ENCODE measurements at places on chromosomes 12 and 14.

- no peak for DNase-seq
These were observed 19.7 kb downstream of the SOAT2 start for GRCh38 chr12:53122961-53123468.

- no peak for DNase-seq
These were observed 20.4 kb downstream of the AKAP3 start for GRCh38 chr12:4628406-4628805.

DNA sequence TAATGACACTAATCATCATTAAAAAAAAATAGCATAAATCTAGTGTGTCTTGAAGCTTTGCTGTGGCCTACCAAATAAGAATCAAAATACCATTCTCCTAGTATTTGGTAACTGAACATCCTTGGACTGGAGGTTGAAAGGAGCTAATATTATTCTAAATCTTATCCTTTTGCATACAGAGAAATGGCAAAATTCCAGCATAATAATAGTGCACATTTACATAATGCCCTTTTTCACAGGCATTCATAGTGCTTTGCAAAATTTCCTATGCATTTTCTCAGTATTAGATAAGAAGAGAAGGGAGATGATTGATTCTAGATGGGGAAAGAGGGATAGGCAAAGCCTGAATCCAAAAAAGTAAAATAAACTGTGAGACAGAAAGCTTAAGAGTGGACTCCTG, 13.9 kb upstream of the CCDC196 start:
- no peak for DNase-seq

- DNase-seq, result no peak
These were observed 40.4 kb downstream of the KICS2 start for GRCh38 chr12:64181430-64182291.

DNA sequence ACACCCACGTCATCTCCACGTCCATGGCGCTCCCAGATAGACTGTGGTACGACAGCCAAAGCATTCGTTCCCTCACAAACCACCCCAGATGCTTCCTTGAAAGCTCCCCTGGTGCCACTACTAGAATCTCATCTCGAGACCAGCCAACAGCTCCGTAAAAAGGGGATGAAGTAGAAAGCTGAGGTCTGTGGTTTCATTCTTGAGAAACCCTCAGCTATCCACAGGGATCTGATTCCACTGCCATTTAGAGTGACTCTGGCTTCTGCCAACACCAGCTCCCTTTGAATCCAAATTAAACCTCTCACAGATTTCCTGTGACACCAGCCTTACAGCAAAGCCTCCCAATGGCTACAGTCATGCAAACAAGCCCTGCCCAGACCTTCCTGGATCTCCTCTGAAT, 18.5 kb upstream of the FOXN3 start:
- DNase-seq, result no peak

- DNase-seq, result no peak
These were observed 48.4 kb downstream of the GCH1 start for GRCh38 chr14:54854181-54854580.

DNA sequence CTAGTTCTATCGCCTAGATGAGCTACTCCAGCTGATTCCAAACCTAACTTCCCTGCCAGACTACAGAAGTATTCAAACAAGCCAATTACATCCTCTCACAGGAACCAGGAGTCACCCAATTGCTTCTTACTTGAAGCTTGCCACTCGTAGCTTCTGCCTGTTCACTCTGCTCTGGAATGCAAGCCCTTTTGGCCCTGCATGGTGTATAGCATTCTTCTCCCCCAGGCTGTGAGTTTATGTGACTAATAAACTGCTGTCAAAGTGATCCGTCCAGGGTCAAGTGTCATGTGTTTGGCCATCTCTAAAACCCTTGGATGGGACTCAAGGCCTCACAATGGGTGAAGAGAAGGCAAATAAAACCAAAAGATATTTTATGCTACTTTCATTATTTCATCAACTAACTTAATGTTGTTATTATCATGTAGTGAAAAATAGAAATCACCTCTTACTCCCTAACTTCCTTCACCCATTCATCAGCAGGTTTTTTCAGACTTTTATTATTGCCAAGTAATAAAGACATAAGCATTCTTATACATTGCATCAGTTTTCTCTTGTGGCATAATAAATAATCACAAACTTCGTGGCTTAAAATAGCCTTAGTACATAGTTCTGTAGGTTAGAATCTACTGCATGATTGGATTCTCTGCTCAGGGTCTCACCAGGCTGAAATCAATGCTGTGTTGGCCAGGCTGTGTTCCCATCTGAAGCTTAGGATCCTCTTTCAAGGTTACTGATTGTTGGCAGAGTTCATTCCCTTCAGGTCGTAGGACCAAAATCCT, 1981.7 kb upstream of the FLRT2 start:
- DNase-seq, result no peak

DNA sequence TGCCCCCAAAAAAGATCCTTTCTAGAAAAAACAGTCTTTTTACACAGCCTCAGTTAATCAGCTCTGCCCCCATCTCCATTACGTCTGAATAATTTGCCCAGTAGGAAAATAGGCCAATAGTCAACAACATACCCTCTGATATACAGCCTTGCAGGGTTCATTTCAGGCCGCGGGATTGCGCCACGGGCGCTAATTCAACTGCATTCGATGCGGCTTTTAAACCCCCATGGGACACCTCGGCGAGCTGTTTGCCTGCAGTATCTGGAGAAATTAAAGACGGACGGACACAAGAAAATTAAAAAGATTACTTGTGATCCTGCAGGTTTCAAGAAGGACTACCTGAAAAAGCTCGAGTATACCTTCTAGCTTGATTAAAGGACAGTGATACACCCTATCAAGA, 36.1 kb downstream of the ERP29 start:
- no peak for DNase-seq

DNA sequence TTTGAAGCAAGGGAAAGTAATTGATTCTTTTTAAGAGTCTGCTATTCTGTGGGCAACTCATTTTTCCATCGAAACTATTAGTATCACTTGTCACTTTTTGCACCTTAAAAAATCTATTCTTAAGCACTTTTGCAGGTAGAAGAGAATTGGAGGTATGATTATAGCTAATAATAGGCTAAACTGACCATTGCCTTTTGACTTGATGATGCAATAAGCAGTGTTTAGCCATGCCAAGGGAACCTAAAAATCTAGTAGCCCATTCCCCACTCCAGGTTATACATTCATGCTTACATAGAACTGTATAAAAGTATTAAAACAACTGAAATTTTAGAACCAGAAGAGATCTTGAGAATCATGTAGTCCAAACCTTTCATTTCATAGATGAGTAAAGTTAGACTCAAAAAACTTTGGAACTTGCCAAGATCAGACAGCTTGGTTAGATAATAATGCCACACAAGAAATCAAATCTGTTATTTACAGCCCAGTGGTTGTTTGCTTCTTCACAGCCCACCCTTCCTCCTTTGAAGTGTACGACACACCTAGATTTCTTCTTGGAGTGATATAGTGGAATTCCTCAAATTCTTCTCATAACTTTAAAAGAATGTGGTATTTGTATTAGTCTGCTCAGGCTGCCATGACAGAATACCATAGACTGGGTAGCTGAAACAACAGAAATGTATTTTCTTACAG, 21.7 kb upstream of the GARIN2 start:
- no peak for DNase-seq

- DNase-seq, result no peak
These were observed 1172.3 kb downstream of the LRFN5 start for GRCh38 chr14:42778984-42779383.

- no peak for DNase-seq
These were observed 87.6 kb upstream of the EGLN3 start for GRCh38 chr14:34038358-34039057.

- no peak for DNase-seq
These were observed 153.9 kb upstream of the RFLNA start for GRCh38 chr12:124140944-124141486.

- no peak for DNase-seq
These were observed 7.7 kb downstream of the ACVR1B start for GRCh38 chr12:51959211-51959610.

- DNase-seq, result no peak
These were observed 393.5 kb downstream of the NOVA1 start for GRCh38 chr14:26204366-26204727.

GRCh38 chr14:37864861-37865718, 269.7 kb downstream of the TTC6 start:
- DNase-seq, result no peak

DNA sequence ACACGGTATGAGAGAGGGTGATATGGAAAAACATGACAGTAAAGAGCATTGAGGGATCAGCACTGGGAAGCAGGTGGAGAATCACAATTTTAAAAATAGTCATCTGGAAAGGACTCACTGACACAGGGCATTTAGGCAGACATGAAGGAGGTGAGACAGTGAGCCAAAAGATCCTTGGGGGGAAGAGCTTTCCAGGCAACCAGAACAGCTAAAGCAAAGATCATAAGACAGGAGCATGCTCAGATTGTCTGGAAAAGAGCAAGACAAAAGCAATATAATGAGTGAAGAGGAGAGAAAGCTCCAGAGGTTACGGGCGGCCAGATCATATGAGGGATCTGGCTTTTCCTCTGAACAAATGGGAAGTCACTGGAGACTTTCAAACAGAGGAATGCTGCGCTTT, 63.9 kb downstream of the DENND5B start:
- DNase-seq, result no peak

GRCh38 chr14:77203611-77204458, 22.2 kb downstream of the TMEM63C start:
- DNase-seq, result no peak

DNA sequence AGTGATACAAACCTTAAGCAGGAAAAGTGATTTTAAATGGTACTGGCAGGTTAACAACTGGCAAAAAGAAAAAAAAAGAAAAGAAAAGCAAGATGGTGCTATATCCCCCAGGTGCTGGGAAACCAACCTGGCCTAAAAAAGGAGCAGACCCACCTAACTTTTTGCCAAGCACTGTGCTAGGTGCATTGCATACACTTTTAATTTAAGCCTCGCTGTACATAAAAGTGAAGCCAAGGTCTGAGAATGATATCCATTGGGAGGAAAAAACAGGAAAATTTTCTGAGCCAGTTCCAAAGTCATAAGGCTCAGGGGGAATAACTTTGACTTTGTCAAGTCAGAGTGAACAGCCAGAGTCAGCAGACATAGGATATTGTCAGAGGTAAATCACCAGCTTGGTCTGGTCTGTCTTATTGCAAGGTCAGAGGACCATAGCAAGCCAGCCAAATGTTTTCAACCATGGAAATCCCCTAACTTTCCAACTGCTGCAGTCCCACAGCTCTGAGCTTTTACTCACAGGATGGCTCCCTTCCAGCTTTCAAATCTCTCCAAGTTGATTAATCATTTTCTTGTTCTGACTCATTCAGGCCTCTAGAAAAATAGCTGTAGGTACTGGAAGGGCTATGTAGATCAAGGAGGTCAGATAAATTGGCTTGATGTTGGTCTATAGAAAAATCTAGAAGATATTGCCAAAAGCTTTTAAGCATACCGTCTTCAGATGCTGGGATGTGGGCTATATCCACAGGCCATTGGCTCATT, 412.9 kb downstream of the RAD51B start:
- peak; percentile 11 for DNase-seq

DNA sequence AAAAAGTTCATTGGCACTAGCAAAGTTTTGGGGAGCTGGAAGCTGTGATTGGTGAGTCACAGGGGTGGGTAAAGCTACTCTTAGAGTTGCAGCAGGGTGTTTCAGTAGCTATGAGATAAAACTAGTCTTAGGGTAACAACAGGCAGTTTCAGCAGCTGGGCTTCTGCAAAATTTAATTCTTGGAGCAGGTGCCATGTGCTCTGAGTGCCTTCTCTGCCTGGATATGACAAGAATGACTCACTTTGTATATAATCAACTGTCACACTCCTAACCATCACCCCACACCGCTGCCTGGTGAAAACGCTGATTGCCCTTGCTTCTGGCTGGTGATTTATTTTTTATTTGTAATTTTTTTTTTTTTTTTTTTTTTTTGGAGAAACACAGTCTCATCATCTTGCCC, 10.5 kb upstream of the PLBD2 start:
- no peak for DNase-seq

DNA sequence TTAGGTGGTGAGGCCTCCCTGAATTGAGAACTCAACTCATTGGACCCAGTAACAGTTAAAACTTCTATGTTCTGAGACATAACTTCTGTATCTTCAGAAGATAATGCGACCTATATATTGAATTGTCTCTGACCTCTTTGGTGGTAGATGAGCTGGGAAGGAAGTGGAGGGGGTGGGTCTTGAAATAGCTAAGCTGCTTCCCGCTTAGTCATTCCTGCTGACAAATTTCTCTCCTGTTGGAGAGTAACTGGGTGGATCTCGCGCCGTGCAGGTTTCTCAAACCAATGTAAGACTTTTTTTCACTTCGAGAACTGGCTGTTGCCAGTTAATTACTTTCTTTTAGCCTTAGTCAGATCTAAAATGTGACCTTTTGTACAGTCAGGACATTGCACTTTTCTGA, 100.8 kb downstream of the PPHLN1 start:
- DNase-seq, result no peak

- no peak for DNase-seq
These were observed 10.0 kb upstream of the CLEC7A start for GRCh38 chr12:10140001-10140400.

GRCh38 chr12:119296535-119296934, 38.0 kb upstream of the CCDC60 start:
- DNase-seq, result no peak

GRCh38 chr12:58639318-58639934, 280.9 kb downstream of the LRIG3 start:
- no peak for DNase-seq

- no peak for DNase-seq
These were observed 895 bp downstream of the SLC7A8 start for GRCh38 chr14:23182372-23183157.

DNA sequence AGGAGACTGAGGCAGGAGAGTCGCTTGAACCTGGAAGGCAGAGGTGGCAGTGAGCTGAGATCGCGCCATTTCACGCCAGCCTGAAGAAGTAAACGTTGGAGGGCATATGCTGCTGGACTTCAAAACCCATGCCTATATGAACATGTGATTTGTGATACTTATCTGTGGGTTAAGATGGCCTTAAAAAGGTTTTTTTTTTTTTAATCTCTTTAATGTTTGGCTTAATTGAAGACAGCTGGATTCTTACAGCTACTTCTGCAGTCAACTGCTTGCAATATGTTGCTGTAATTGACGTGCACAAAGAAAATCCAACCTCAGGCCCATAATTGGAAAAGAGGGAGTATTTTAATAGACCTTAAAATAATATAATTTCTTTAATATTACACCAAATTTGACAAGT, 1.5 kb upstream of the B3GNT4 start:
- DNase-seq, result no peak

DNA sequence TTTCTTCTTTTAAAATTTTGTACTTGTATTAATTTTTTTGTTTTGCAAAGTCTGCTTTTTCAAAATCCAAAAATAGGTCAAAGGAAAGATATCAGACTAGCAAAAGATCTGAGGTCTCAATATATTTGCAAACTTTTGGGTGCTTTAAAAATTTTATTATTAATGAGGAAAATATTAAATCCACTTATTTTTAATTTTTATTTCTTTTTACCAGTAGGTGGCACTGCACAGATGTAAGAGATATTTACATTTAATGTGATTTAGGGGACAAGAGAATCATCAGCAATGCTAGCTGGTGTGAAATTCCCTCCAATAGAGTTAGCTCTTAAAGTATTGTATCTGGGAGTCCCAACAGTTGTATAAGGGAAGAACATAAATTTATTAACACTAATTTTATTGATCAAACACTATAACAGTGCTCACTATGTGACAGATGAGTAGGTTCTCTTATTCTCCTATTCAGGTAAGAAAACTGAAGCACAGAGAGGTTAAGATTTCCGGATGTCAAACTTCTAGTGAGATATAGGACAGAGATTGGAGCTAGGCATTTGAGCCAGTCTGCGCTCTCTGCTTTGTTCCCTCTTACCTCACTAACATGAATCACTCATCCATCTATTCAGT, 30.5 kb downstream of the ALX1 start:
- DNase-seq, result no peak

All from activated T-helper 1 cell treated with anti-CD3 and anti-CD28 coated beads, Interleukin-2, amount 50 U/mL, for 16 hours (primary cell).